ENCODE measurements at places on chromosomes 6 and 20.

DNA sequence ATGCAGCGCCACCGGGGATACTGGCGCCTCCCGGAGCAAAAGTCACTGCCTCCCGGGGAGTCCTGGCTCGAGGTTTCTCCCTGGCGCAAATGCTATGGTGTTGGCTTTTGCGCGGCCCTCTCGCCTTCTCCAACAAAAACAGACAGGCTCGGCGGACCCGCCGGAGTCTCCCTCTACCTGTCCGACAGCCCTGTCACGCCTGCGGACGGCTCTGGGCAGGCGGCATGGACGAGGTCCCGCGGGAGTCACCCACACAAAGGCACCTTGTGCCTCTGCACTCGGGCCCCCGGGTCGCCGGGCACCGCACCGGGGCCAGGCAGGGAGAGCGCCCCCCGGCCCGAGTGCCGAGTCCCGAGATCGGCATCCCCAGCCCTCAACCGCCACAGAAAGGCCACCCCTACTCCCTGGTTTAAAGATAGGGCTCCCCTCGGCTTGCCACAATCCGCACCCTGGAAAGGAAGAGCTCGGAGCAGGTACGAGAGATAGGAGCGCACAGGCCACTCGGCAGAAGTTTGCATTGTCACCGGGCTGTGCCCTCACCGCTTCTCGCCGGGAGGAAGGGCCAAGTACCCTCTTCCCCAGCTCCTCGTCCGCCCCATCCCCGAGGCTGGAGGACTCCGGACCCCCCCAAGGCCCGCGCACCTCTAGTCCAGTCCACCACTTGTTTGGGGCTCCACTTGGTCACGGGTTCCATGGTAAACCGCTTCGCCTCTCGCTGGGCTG is 903 bp downstream of the CNKSR3 start:
- DNase-seq = no peak

- no peak for DNase-seq
Measured at GRCh38 chr6:106748547-106749207, 119.3 kb downstream of the QRSL1 start.

DNA sequence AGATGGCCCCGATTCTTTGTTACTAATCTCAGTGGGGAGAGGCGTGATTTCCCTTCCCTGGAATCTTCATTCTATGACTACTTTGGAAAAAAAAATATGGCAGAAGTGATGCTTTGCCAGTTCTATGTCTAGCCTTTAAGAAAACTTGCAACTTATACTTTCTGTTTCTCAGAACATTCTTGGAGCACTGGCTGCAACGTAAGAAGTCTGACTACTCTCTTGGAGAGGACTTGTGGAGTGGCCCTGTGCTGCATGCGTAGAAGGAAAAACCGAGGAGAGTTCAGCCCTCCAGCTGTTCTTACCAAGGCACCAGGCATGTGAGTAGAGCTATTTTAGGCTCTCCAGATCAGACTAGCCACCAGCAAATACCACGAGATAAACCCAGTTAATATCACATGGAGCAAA is 77.6 kb upstream of the STXBP5 start:
- DNase-seq = no peak

- peak; percentile 6 for DNase-seq
Measured at GRCh38 chr6:85482905-85483700, 33.2 kb downstream of the NT5E start.

DNA sequence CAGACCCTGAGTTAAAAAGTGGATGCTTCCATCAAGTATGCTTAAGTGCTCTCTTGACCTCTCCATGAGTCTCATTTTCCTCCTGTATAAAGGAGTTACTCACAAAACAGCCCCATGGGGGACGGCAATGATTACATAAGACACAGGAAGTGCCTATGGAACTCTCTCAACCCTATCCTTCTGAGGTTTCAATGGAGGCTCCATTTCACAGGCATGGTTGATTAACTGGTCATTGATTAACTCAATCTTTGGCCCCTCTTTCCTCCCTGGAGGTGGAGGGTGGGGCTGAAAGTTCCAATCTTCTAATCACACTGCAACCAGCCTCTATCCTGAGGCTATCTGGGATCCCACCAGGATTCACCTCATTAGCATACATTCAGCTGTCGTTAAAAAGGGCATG is 29.3 kb downstream of the CST8 start:
- no peak for DNase-seq

- DNase-seq = no peak
Measured at GRCh38 chr6:134850721-134851305, 99.1 kb downstream of the ALDH8A1 start.

DNA sequence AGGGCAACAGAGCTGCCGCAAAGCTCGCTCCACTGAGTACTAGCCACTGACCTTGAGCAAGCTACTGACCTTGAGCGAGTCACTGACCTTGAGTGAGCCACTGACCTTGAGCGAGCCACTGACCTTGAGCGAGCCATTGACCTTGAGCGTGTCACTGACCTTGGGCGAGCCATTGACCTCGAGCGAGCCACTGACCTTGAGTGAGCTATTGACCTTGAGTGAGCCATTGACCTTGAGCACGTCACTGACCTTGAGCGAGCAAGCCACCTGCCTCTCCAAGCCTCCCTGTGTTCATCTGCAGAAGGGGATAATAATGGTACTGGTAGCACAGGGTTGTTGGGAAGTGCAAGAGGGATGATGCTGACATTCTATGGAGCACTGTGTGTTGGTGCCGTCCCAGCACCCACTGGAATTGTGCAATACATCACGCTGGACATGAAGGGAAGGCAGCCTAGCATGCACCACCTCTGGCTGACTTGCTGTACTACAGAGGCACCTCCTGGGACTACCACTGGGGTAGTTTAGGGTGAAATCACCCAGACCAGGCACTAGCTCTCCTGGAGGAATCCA is 60.2 kb downstream of the CTCFL start:
- no peak for DNase-seq

DNA sequence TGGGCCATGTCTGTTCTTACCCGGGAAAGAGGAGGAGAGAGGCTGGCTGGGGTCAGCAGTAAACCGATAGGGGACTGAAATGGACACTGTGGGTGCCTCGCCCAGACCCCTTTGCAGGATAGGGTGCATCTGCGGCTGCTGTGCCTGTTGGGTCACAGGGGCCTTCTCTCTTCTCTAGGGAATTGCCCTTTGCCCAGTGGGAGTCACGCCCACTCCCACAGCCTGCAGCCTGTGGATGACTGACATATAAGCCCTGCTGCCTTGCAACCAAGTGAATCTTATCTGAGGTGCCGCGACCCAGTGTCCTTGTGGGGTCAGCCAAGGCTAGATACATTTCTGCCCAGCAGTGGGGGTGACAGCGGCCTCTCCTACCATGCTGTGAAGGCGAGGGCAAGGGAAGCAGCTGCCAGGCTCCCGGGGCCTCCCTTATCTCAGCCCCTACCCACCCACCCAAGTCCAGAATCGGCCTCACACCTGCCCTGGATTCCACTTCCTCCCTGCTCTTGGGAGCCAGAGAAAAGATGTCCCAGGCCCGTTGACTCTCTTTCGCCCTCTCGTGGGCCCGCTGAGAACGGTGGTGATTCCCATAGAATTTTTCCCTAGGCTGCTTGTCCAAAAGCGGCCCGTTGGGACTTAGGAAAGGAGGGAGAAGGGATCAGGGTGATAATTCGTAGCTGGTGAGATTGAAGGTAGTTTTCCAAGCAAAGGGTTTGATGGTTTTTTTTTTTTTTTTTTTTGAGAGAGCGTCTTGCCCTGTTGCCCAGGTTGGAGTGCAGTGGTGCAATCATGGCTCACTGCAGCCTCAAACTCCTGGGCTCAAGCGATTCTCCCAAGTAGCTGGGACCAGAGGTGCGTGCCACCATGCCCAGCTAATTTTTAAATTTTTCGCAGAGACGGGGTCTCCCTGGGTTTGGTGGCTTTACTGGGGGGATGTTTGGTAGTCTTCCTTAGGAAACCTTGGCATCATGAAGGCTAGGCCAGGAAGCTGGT is 76.4 kb upstream of the RNF24 start:
- no peak for DNase-seq

DNA sequence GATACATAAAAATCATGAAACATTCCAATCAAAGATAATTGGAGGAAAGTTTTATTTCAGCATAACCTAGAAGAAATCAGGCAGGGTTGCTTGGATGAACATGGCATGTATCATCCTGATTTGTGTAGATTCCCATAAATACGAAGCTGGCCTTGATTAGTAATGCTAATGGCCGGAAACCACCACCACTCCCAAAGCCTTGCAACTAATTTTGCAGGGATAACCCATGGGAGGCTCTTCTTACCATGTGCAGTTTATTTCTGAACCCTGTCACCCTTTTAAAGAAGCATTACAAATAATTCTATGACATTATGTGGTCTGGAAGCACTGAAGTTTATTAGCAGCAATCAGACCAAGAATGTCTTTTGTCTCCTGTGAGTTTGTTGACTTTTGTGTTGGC is 80.8 kb downstream of the AIG1 start:
- no peak for DNase-seq

- no peak for DNase-seq
Measured at GRCh38 chr20:5716953-5717352, 33.2 kb upstream of the SHLD1 start.

GRCh38 chr6:158502263-158502950 is 57.5 kb upstream of the TMEM181 start:
- DNase-seq = no peak

DNA sequence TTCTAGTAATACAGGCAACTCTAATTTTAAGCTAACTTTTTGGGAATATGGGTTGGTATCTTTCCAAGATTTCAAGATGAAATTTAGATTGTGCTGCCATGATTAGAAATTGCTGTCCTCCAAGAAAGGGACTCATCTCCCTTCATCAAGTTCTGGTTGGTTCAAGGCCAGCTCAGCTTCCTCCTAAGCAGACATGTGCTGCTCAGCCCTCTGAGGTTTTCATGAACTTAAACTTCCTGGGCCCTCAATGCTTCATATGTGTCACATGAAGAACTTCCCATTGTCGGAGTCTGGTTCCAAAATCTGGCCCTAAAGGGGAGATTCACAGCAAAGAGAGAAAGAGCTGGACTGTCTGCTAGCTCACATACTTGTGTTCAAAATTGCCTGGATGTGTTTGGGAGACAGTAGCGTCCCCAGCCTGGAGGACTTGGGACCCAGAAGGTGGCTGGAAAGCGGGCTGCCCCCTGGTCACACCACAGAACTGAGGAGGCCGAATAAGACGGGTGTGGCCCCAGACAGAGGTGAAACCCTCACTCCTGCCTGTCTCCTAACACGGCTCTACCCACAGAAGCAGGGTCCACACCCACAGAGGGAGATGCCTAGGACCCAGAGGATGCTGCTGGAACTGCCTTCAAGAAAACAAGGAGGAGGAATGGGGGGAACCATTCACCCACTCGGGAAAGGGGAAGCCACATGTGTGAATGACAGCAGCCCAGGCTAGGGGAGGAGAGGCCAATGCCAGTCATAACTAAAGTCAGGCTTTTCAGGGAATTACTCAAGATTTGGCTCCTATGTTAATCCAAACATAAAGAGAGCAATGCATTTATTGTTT is 54.3 kb upstream of the GPR31 start:
- no peak for DNase-seq

DNA sequence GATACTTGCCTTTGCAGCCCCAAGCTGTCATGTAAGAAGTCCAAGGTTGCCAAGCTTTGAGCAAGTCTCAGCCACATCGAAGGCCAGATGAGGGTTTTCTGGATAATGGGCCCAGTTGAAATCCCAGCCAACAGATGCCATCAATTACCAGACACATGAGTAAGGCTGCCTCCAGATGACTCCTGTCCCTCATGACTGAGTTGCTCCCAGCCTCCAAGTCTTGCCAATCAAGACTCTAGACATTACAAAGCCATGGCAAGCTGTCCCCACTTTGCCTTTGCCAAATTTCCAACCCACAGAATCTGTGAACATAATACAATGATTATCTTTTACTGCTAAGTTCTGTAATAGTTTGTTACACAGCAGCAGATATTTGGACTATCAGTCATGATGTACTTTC is 76.8 kb upstream of the ARMC2 start:
- no peak for DNase-seq

DNA sequence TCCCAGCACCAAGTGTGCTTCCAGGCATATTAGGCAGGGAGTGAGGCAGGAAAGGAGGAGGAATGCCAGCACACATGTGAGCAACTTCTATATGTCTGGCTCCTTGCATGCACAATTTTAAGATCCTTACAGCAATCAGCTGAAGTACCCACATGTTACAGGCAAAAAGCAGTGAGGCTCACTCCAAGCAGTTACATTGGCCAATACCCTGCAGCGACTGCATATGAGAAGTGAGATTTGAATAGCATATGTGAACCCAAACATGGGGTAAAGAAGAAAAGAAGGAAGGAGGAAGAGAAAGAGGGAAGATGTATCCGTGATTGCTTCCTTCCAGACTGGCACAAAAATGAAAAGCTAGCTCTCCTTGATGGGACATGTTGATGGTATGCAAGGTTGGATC is 193.6 kb downstream of the PTPRT start:
- DNase-seq = no peak

- no peak for DNase-seq
Measured at GRCh38 chr6:56790414-56790813, 147.7 kb upstream of the DST start.

- DNase-seq = no peak
Measured at GRCh38 chr20:32480371-32481241, 104.5 kb downstream of the NOL4L start.

DNA sequence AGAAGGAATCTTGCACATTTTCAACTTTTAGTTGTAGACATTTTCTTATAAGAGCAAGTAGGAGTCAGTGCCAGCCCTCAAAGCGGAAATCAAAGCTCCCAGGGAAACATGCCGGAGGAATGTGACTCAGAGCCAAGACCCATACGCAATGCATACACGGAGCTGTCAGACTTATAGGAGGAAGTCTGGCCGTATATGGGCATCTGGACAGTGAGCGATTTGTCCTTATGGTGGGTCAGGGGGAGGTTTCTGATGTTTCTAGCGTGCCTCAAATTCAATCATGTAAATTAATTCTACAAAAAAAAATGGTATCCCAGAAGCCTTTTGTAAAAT is 3.6 kb upstream of the CCN2 start:
- DNase-seq = no peak

DNA sequence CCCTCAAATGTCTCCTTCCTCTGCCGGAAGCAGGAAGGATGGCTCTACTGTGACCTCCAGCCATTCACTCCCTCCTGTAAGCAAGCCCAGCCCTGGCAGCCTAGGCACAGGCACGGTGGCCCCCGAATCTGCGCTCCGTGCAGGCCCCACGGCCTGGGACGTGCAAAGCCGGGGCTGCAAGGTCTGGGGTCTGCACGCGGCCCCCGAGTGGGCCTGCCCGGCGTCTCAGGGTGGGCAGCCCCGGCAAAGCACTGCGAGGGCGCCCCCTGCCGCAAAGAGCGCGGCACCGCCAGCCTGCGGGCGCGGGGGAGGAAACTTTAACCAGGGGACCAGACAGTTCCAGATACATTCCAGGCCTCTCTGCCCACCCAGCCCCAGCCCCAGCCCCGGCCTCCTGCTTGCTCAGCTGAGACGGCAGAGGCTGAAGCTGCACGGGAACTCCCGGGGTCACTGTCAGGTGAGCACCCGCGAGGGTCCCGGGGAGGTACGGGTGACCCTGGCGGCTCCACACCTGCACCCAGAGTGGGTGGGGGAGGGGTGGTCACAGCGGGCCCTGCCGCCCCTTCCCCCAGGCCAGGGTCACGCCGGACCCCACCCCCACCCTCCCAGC is 98.8 kb downstream of the ASXL1 start:
- no peak for DNase-seq

DNA sequence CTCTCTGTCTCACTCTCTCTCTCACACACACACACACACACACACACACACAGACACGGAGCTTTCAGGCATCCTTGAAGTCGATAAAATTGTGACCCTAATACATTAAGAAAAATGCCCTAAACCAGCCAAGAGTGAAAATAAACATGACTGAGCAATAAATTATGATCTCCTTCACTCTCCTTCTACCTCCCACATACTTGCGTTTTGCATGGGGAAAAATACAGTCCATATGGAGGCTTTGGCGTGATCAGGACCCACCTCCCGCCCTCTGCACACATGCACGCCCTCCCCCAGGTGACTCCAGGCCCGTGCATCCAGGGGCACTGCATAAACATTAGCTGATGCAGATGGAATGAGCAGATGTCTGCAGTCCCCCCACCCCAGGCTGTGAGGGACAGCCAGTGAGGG is 114.2 kb upstream of the JARID2 start:
- DNase-seq = no peak
